ENCODE measurements at places on chromosomes 4 and X.

DNA sequence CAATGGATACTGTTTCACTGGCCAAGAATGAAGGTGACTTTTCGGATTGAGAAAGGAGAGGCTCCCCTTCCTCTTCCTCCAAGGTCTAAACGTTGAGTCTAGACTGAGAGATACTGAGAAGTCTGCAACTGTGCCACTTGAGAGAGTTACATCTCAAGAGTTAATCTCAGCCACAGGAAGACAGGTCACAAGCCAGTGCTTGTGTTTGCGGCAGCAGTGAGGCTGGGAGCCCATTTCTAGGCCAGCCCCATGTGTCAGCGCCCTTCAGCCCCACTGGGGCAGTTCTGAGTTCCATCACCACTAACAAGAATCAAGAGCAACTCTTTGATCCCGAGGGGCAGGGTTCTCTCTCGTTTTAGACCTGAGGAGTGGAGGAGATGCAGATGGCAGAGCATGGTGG is 7.3 kb upstream of the SEC24D start:
- DNase-seq = no peak

GRCh38 chr4:115274545-115274944 is 161.1 kb upstream of the NDST4 start:
- DNase-seq = no peak

DNA sequence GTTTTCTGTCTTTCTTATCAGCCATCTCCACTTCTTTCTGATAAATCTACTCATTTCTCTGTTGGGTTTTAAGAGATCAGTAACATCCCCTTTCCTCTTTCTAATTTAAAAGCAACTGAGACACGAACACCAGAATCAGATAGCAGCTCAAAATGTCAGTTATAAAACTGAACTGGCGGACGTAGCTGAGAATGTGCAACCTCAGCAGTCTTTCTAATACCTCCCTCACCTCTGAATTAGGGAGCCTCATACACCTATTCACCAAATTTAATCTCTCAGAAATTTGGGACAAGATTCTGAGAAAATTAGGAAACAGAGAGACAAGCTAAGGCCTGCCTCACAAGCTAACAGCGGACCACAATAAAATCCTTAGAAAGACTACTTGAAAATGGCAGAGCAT is 52.0 kb upstream of the ACSL4 start:
- DNase-seq = no peak

- DNase-seq = no peak
These were observed 1.2 kb downstream of the AKAP17A start for GRCh38 chrX:1592470-1593142.

- DNase-seq = no peak
These were observed 572.7 kb upstream of the TENM3 start for GRCh38 chr4:181670506-181670905.

- no peak for DNase-seq
These were observed 595.0 kb downstream of the ACTRT1 start for GRCh38 chrX:127457161-127457560.
